ENCODE measurements at places on chromosomes 5 and 9. TPM values are rescaled to one million over a fixed set of nuclear protein-coding genes. Genes with fewer than 3 reads are reported as not detected.
A peak's percentile ranks its signal among the peaks of the same experiment; 100 is the strongest.

DNA sequence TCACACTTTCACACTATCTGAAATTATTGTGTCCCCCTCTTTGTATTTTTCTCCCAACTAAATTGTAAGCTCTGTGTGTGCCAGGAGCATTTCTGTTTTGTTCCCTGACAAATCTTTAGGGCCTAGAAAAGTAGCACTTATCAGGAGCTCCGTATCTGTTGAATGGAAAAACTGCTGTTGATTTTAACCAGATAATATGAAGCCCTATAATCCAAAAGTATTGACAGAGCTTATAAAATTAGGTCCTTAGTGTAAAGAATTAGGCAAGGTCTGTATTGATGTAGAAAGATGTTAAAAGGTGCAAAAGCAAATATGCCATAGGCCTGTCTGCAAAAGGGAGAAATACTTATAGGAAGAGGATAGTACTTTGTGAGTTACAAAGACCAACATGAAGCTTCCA, 109.4 kb upstream of the ISL1 start:
- H3K27ac ChIP-seq, result no peak overlapping the region
- H3K4me3 ChIP-seq, result no peak overlapping the region
- H3K36me3 ChIP-seq, result no peaks in the 10 kb centered on the region
- no peak for DNase-seq
- H3K4me1 ChIP-seq, result no peaks in the 10 kb centered on the region

The LECT2 gene
- not detected for total RNA-seq

DNA sequence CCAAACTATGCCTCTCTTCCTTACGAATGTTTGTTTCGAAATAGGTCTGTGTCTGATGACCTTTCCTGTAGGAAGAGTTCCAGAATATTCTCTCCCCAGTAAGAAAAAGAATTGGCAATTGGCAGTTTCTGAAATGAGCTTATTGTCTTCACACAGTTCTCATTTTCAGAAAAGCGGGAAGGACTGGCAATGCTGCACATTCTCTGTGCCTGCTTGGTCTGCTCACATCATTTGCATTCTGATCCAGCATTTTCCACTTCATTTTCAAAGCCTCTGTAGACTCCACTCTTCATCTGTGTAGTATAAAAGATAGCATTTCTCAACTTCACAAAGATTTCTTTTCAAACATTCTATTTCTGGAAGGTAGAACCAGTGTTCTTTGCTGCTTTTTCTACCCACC, 120.6 kb upstream of the CCDC112 start:
- H3K36me3 ChIP-seq, result no peaks in the 10 kb centered on the region
- no peak overlapping the region for H3K27ac ChIP-seq
- H3K27me3 ChIP-seq, result no peaks in the 10 kb centered on the region
- no peak for DNase-seq
- no peak overlapping the region for H3K4me3 ChIP-seq

- H3K4me3 ChIP-seq, result no peak overlapping the region
- H3K36me3 ChIP-seq, result no peaks in the 10 kb centered on the region
- DNase-seq, result peak; percentile 37
- H3K4me1 ChIP-seq, result peaks cover 31% of the 10 kb centered on the region
- H3K27me3 ChIP-seq, result no peaks in the 10 kb centered on the region
- H3K27ac ChIP-seq, result peak overlapping the region; percentile 73
Observed at GRCh38 chr9:127794001-127794791, 8.4 kb downstream of the CDK9 start.

The MYO10 gene
- 35.8 TPM for total RNA-seq

GRCh38 chr9:14273696-14274121, 40.2 kb downstream of the NFIB start:
- H3K27ac ChIP-seq, result no peak overlapping the region
- H3K27me3 ChIP-seq, result no peaks in the 10 kb centered on the region
- no peak for DNase-seq
- peaks cover 16% of the 10 kb centered on the region for H3K4me1 ChIP-seq
- no peaks in the 10 kb centered on the region for H3K36me3 ChIP-seq
- H3K4me3 ChIP-seq, result no peak overlapping the region

The CYSRT1 gene
- total RNA-seq, result 0.80 TPM

DNA sequence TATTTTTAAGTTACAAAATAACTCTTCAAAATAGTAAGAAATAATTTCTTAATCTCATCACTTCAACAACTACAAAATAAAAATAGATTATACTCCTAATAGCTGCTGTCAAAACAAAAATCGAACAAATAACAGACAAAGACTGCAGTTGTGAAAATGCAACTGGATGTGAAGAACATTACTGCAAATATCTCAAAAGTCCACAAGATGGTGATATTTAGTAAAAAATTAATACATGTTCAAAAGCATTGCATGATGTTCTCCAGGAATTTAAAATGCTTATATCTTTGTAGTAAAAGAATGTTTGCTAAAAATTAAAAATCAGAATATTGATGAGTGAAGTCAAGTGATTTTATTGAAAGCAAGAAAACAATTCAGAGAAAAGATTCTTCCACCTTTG, 66.2 kb downstream of the MPDZ start:
- no peak overlapping the region for H3K4me3 ChIP-seq
- H3K27ac ChIP-seq, result no peak overlapping the region
- no peaks in the 10 kb centered on the region for H3K4me1 ChIP-seq

The SELENOP gene
- 399 TPM for total RNA-seq

The DBH gene
- total RNA-seq, result not detected

- H3K27me3 ChIP-seq, result no peaks in the 10 kb centered on the region
- no peak overlapping the region for H3K4me3 ChIP-seq
- H3K4me1 ChIP-seq, result no peaks in the 10 kb centered on the region
- no peak overlapping the region for H3K27ac ChIP-seq
Observed at GRCh38 chr5:90142541-90142940, 267.0 kb downstream of the CETN3 start.

DNA sequence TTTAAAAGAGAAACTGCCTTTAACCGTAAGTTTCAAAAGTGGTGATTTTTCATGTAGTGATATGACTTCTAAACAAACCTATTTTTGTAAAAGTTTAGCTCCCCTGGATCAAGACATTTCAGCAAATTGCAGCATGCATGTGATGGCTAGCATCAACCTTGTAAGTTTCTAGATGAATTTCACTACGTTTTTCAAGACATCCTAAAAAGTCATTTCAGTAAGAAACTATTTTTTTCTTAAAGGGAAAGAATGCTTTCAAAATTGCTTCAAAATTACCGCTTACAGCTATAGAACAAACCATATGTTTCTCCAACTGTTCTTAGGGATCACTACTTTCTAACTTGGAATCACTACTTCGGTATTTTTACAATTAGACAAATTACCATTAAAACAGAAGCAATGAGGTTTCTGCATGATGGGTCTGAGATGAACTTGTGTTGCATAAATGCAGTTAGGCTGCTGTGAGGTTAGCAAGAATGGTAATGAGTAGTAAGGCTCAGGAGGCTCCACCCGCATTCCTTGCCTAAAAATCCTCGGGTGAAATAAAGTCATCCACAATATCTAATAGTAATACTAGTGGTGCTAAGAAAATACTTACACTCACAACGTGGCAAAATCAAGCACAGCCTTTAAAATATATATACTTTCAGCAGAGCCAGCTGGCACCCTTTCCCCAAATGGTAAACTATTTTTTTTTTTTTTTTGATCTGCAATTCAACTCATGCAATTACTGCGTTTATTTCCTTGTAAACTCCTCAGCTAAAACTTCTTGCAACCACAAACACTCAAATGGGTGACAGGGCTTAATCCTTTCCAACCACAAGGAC, 53.8 kb downstream of the CDC14B start:
- no peaks in the 10 kb centered on the region for H3K27me3 ChIP-seq
- H3K36me3 ChIP-seq, result no peaks in the 10 kb centered on the region
- H3K4me1 ChIP-seq, result no peaks in the 10 kb centered on the region
- peak overlapping the region; percentile 83 for H3K27ac ChIP-seq

DNA sequence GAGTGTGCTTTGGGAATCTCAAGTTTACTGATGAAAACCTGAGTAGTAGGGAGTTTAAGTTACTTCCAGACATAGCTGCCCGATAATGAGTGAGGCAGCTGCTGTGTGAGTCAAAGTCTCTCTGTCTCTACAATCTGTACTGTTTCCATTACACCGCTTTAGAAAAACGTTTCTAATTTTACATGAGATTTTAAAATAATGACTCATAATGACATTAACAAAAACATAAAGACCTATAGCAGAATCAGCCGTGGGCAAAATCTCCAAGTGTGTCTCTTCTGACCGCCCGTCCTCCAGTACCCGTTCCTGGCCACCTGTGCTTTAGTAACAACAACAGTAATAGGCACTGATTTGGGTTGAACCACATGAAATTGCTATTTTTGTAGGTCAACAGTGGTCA, 69.6 kb upstream of the PRRC1 start:
- no peaks in the 10 kb centered on the region for H3K27me3 ChIP-seq
- H3K4me1 ChIP-seq, result no peaks in the 10 kb centered on the region
- H3K27ac ChIP-seq, result no peak overlapping the region

The NUDT2 gene
- 33.5 TPM for total RNA-seq

- H3K27me3 ChIP-seq, result no peaks in the 10 kb centered on the region
- H3K27ac ChIP-seq, result no peak overlapping the region
- DNase-seq, result no peak
Observed at GRCh38 chr5:134252671-134253070, 26.8 kb upstream of the PPP2CA start.

GRCh38 chr5:6728011-6728794, 15.0 kb downstream of the TENT4A start:
- H3K4me1 ChIP-seq, result peaks cover 24% of the 10 kb centered on the region
- no peaks in the 10 kb centered on the region for H3K27me3 ChIP-seq
- DNase-seq, result no peak
- no peak overlapping the region for H3K27ac ChIP-seq
- H3K4me3 ChIP-seq, result no peak overlapping the region

The BHMT gene
- total RNA-seq, result not detected

The NRG2 gene
- 32.6 TPM for total RNA-seq

The STKLD1 gene
- total RNA-seq, result 0.57 TPM

The COL23A1 gene
- 0.30 TPM for total RNA-seq

The PCDHGB4 gene
- 12.0 TPM for total RNA-seq

GRCh38 chr5:74519679-74520078, 120.8 kb downstream of the ENC1 start:
- no peak overlapping the region for H3K27ac ChIP-seq
- H3K4me1 ChIP-seq, result no peaks in the 10 kb centered on the region
- no peak overlapping the region for H3K4me3 ChIP-seq
- H3K36me3 ChIP-seq, result no peaks in the 10 kb centered on the region

GRCh38 chr5:78888580-78889368, 96.3 kb downstream of the ARSB start:
- no peak overlapping the region for H3K27ac ChIP-seq
- DNase-seq, result peak; percentile 42
- H3K4me1 ChIP-seq, result peaks cover 1% of the 10 kb centered on the region

The HTR4 gene
- not detected for total RNA-seq

The CDKN2B-AS1 gene
- total RNA-seq, result 1.0 TPM

The ACOT12 gene
- total RNA-seq, result not detected

DNA sequence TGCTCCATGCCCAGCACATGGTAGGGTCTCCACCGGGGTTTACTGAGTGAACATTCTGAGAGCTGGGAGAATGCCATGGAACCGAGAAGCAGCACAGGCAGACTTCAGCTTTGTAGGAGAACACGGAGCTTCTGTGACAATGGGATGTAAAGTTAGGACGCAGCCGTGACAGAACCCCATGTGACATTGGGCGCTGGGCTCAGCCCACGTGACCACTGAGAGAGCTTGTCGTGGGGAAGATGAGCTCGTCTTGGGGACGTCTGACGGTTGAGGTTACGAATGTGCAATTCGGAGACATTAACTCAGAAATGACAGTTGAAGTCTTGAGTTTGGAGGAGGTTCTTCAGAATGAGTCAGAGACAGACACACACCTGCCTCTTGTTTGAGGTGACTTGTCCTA, 13.5 kb downstream of the SDHA start:
- DNase-seq, result no peak
- H3K27ac ChIP-seq, result no peak overlapping the region
- H3K4me3 ChIP-seq, result no peak overlapping the region
- H3K4me1 ChIP-seq, result no peaks in the 10 kb centered on the region
- H3K36me3 ChIP-seq, result no peaks in the 10 kb centered on the region
- H3K27me3 ChIP-seq, result no peaks in the 10 kb centered on the region

GRCh38 chr5:119405419-119405818, 46.9 kb upstream of the HSD17B4 start:
- DNase-seq, result no peak
- no peaks in the 10 kb centered on the region for H3K4me1 ChIP-seq
- no peaks in the 10 kb centered on the region for H3K36me3 ChIP-seq

- no peaks in the 10 kb centered on the region for H3K36me3 ChIP-seq
- H3K27ac ChIP-seq, result no peak overlapping the region
- DNase-seq, result peak; percentile 75
- no peaks in the 10 kb centered on the region for H3K27me3 ChIP-seq
- no peak overlapping the region for H3K4me3 ChIP-seq
Observed at GRCh38 chr9:135343837-135344522, 135.6 kb upstream of the PPP1R26 start.

- H3K4me1 ChIP-seq, result peaks cover 4% of the 10 kb centered on the region
- no peak for DNase-seq
- no peak overlapping the region for H3K4me3 ChIP-seq
- no peak overlapping the region for H3K27ac ChIP-seq
- H3K27me3 ChIP-seq, result no peaks in the 10 kb centered on the region
Observed at GRCh38 chr9:94768766-94769165, 42.3 kb downstream of the AOPEP start.

DNA sequence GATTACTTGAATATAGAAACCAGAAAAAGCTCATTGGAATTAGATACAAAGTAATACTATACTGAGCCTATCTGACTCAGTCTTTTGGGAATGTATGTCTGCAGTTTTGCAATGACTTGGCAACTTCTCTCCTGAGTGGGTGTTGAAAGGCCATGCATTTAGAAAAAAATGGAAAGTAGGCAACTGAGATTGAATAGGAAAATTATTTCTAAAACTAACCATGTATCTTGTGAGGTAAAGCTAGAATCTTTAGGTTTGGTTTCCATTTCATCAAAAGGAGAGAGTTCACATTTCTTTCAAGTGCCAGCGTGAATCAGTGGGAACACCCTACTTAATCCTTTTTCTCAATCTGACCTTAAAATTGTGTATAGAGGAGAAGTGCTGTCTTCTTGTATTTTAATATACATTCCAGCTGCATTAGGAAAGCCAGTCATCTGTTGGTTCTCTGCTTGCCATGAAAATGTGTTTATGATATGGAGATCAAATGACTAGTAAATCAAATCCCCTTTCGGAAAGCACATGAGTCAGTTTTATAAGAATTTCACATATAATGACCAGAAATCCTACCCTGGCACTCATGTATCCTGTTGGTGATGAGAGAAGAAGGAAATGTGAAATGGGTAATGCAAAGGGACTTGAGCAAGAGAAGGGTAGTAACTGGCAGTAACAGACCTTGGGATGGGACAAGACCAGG, 30.4 kb downstream of the NFX1 start:
- no peak overlapping the region for H3K4me3 ChIP-seq
- DNase-seq, result no peak
- H3K27me3 ChIP-seq, result no peaks in the 10 kb centered on the region
- H3K36me3 ChIP-seq, result no peaks in the 10 kb centered on the region

The CTSV gene
- total RNA-seq, result not detected
